ENCODE measurements at places on chromosomes 2 and 18. TPM values are rescaled to one million over a fixed set of nuclear protein-coding genes. Genes with fewer than 3 reads are reported as not detected.
A peak's percentile ranks its signal among the peaks of the same experiment; 100 is the strongest.

Gene ATG4B
- total RNA-seq: 93.7 TPM

Gene SAG
- not detected for total RNA-seq

Gene HSPE1
- 377 TPM for total RNA-seq

Gene DNAH7
- 0.07 TPM for total RNA-seq

GRCh38 chr2:65974067-65974723 is 460.7 kb upstream of the MEIS1 start:
- H3K36me3 ChIP-seq: no peaks in the 10 kb centered on the region
- H3K27ac ChIP-seq: no peak overlapping the region
- no peak for DNase-seq
- H3K4me1 ChIP-seq: no peaks in the 10 kb centered on the region

- H3K4me3 ChIP-seq: peak overlapping the region; percentile 64
- no peaks in the 10 kb centered on the region for H3K4me1 ChIP-seq
- no peak for DNase-seq
These were observed 14.3 kb upstream of the ANKRD53 start for GRCh38 chr2:70964133-70964532.

DNA sequence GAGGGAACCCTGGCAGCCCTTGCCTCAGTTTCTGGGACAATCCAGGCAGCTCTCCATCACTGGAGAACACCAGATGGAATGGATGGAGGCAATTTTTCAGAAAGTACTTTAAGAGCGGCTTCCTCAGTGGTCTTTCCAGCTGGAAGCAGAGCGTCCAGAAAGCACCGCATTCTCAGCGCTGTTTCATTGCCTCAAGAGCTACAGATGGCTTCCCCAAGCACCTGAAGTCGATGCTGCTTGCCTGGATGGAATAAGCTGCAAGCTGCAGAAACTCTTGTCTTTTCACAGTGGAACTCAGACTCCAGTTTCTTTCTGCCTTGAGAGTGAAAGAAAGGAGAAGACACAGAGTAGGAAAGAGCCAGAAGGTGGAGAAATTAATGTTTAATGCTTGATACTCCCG is 766.9 kb downstream of the TDRD15 start:
- H3K27me3 ChIP-seq: no peaks in the 10 kb centered on the region
- DNase-seq: no peak
- H3K4me3 ChIP-seq: no peak overlapping the region
- no peaks in the 10 kb centered on the region for H3K4me1 ChIP-seq
- no peaks in the 10 kb centered on the region for H3K36me3 ChIP-seq

GRCh38 chr2:159093497-159093896 is 125.1 kb downstream of the TANC1 start:
- no peak overlapping the region for H3K27ac ChIP-seq
- no peak for DNase-seq
- H3K4me1 ChIP-seq: no peaks in the 10 kb centered on the region
- no peaks in the 10 kb centered on the region for H3K36me3 ChIP-seq
- no peaks in the 10 kb centered on the region for H3K27me3 ChIP-seq

DNA sequence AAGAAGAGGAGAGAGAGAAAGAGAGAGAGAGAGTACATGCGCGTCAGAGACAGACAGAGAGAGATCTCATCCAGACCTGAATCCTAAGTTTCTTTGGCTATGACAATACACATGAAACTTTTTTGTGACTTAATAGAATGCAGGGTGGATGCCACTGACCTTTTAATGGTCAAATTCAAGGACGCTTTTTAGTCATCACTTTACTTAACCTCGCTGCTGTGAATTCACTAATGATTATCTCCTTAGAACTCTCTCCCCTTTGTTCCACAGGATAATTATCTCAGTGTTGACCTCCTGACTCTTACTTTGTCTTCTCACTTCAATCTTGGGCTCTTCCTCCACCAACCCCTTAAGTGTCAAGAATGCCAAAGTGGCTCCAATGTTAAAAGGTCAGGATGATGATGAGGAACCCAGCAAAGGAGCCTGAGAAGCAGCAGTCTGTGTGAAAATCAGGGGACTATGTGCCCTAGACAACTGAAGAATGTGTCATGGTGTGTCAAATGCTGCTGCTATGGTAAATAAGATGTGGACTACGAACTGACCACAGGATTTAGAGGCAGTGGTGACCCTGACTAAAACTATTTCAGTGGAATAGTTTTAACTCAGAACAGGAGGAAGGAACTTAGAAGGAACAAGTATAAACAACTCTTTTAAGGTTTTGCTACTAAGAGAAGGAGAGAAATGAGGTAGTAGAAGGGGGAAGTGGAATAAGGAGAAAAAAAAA is 382.1 kb downstream of the ZEB2 start:
- H3K36me3 ChIP-seq: no peaks in the 10 kb centered on the region
- no peaks in the 10 kb centered on the region for H3K4me1 ChIP-seq
- no peaks in the 10 kb centered on the region for H3K27me3 ChIP-seq
- H3K4me3 ChIP-seq: no peak overlapping the region

DNA sequence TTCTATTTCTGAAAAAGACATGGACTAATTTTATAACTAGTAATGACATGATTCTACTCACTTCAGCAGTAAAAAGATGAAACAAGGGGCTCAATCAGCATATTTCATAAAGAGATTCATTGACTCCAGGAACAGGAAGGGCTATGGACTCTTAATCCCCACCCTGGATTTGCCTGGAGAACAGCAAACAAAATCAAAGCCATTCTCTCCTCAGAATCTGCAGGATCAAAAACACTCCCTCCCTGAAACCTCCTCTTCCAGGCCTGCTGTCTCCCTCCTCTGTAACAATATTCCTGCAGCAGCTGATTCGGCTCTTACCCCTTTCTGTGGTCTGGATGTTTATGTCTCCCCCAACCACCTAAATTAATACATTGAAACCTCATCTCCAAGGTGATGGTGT is 57.0 kb downstream of the ZC3H8 start:
- H3K36me3 ChIP-seq: no peaks in the 10 kb centered on the region
- no peak overlapping the region for H3K4me3 ChIP-seq
- H3K4me1 ChIP-seq: no peaks in the 10 kb centered on the region
- no peak for DNase-seq
- H3K27me3 ChIP-seq: no peaks in the 10 kb centered on the region

DNA sequence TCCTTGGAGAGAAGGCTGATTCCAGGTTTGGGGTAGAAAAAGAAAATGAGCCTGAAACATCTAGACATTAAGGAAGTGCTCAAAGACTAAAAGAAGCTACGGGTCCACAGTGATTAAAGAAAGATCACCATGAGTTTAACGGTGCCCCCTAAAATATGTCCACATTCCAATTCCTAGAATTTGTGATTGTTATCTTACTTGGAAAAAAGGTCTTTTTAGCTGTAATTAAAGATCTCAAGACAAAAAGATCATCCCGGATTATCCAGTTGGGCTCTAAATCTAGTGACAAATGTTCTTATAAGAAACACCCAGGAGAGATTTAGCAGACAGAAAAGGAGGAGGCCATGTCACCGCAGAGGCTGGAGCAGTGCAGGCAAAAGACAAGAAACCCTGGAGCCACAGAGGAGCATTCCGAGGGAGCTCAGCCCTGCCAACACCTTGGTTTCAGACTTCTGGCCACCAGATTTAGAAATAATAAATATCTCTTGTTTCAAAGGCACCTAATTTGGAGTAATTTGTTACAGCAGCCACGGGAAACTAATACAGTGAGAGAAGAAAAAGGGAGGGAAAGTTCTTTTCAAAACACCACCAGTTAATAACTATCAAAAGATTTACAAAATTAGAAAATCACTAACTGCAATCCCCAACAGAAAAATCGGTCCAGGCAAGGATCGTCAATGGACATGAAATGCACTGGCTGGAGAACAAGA is 8.5 kb downstream of the UXS1 start:
- H3K27ac ChIP-seq: no peak overlapping the region
- no peak for DNase-seq
- H3K27me3 ChIP-seq: no peaks in the 10 kb centered on the region
- no peak overlapping the region for H3K4me3 ChIP-seq
- H3K36me3 ChIP-seq: no peaks in the 10 kb centered on the region

DNA sequence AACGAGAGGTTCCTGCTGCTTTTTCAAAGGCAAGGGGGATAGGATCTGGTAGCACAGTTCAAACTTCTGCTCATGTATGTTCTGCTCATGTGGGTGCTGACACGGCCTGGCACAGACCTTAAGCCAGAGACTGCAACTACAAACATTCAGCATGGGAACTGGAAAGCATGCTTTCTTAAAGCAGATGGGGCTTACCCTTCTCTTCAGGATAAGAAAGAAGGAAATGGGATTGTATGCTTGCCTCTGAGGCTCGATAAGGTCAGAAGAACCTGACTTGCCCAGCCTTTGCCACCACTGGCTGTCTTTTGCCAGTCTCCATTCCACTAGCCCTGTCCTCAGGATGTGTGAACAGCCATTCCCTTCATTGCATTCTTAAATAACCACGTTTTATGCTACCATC is 10.7 kb downstream of the DOCK10 start:
- no peaks in the 10 kb centered on the region for H3K36me3 ChIP-seq
- no peaks in the 10 kb centered on the region for H3K27me3 ChIP-seq
- H3K4me1 ChIP-seq: no peaks in the 10 kb centered on the region
- H3K4me3 ChIP-seq: no peak overlapping the region
- no peak overlapping the region for H3K27ac ChIP-seq

- no peaks in the 10 kb centered on the region for H3K4me1 ChIP-seq
- no peak overlapping the region for H3K27ac ChIP-seq
- H3K4me3 ChIP-seq: no peak overlapping the region
- no peaks in the 10 kb centered on the region for H3K27me3 ChIP-seq
- DNase-seq: no peak
These were observed 470.4 kb downstream of the IRS1 start for GRCh38 chr2:226329180-226329579.

Data from H1 (cell line).